Upper lobe of right lung (tissue), 1 donor: ENCODE measurements at places on chromosomes 12 and 14. TPM values are rescaled to one million over a fixed set of nuclear protein-coding genes. Genes with fewer than 3 reads are reported as not detected.

The RBP5 gene
- 7.1 TPM for total RNA-seq

The CEP170B gene
- 30.3 TPM for total RNA-seq

The MAP1LC3B2 gene
- total RNA-seq: not detected

The TAS2R7 gene
- total RNA-seq: not detected

The TEDC1 gene
- 7.9 TPM for total RNA-seq

The LMNTD1 gene
- total RNA-seq: not detected

The PDZRN4 gene
- total RNA-seq: 0.75 TPM

The LHX5 gene
- total RNA-seq: not detected

The GLT1D1 gene
- total RNA-seq: 3.5 TPM
